Activated T-helper 1 cell treated with Interleukin-2 at 50 U/mL for 16 hours (primary cell): ENCODE measurements at places on chromosomes 6 and 20.

- DNase-seq: no peak
Observed at GRCh38 chr6:157126183-157127098, 196.9 kb downstream of the TMEM242 start.

- no peak for DNase-seq
Observed at GRCh38 chr6:144888621-144889020, 603.5 kb downstream of the UTRN start.

GRCh38 chr20:3282271-3283221 lies 43.6 kb upstream of the SLC4A11 start:
- DNase-seq: no peak

- DNase-seq: no peak
Observed at GRCh38 chr20:8601542-8601912, 467.4 kb upstream of the PLCB4 start.

GRCh38 chr6:32610682-32611296 lies 21.1 kb upstream of the HLA-DRB1 start:
- DNase-seq: no peak

GRCh38 chr20:58233393-58233792 lies 4.9 kb upstream of the ANKRD60 start:
- DNase-seq: no peak

DNA sequence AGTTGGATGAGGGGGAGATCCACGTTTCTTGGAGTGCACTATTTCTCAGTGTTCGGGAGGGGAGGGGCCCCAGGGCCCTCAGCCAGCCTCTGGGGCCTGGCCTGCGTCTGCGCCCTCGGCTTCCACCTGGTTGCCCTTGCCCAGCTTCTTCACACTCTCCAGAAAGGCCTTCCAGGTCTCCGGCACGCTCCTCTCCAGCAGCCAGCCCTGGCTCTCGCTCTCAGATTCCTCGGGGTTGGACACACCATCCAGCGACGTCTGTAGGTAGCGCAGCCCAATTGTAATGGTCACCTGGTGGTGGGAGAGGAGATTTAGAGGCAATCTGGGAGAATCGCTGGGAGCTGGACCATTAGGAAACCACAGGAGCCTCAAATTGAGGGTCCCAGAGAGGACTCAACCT lies 24.2 kb downstream of the PRPH2 start:
- DNase-seq: no peak

GRCh38 chr6:25866011-25866410 lies 8.0 kb downstream of the SLC17A3 start:
- no peak for DNase-seq

- no peak for DNase-seq
Observed at GRCh38 chr6:170575250-170575649, 9.2 kb downstream of the PDCD2 start.

DNA sequence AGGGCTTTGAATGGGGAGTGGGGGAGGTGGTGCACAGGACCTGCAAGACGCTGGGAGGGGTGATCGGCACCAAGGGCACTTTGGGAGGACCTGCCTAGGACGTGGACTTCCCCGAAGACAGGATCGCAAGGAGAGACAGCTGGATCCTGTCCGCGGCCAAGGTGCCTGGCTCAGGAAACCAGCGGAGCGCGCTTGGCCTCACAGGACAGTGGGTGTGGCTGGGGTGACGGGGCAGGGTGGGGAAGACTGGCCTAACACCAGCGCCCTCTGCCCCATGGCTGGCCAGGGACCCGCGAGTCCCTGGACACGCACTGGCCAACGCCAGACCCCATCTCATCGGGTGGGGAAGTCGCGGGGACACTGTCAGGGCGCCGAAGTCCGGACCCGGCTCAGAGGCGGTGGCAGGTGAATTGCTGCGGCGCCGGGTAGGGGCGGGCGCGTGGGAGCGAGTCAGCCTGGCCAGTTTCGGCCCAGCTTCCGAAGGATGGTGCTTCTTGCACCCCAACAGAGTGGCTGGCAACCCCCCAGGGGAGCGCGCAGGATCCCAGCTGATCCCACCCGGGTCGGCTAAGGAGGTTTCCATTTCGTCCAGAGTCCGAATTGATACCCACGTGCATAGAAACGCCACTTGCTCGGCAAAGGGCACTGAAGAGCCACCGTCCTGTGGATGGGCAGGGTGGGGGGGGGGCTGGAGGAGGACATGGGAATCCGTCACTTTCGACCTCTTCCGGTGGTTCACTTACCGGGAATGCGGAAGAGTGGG lies 785 bp upstream of the THBD start:
- no peak for DNase-seq

DNA sequence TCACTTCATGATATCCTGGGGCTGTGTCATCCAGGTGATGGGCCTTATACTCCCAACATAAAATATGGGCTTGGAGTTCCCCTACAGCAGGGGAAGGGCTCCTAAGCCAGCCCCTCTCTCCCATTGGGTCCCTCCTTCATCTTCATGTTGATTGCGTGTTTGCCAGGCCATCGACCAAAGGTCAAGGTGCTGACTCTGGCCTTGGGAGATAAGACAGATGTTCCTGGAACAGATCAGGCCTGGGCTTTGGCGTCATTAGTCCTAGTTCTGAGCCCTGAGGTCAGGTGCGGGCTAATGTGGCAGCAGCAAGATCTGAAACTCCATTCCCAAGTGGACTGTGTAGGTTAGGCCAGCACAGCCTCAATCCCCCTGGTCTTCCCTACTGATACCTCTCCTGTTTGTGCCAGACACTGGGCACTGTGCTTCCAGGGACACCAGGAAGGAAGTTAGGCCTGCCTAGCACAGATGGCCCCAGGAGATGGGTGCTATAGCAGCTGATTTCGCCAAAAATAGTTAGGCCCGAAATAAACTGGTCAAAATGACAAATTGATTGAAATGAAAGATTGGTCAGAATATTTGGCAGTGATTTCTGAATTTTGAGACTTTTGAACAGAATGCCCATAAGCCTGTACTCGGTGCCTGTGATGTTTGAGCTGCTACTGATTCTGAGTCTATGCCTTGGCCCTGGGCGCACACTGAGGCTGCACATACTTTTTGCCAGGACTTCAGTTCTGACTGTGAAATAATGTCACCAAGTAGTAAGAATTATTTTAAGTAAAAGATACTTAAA lies 28.8 kb downstream of the EPB41L1 start:
- no peak for DNase-seq

DNA sequence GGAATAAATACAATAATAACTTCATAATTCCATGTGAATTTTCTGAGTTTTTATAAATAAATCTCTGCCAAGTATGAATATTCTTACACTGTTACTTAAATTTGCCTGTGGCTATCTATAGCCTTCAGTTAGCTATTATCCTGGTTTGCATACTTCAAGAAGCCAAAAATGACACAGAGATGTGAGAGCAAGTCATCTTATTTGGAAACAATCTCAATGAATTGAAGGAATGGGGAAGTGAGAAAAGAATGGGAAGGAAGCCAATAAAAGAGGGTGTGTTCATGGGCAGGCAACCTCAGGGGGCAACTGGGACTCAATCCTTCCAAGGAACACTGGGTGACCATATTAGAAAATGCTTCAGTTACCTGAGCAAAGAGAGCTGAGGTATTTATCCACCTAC lies 9.9 kb downstream of the HAO1 start:
- no peak for DNase-seq

DNA sequence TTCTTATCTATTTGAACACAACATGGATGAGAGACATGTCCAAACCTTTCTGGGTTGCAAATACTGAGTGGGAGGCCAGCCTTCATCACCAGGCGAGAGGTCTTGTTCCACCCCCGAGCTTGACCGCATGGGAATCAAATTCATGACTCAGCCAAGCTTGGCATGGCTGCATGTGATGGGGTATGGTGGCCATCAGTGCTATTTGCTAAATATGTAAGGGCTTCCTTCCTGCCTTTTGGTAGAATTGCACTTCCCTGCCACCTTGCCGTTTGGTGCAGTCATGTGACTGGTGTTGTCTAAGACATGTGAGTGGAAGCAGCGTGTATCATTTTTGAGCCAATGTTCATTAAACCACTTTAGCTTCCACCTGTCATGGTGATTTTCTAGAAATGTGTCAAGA lies 508.9 kb upstream of the SULF2 start:
- no peak for DNase-seq

DNA sequence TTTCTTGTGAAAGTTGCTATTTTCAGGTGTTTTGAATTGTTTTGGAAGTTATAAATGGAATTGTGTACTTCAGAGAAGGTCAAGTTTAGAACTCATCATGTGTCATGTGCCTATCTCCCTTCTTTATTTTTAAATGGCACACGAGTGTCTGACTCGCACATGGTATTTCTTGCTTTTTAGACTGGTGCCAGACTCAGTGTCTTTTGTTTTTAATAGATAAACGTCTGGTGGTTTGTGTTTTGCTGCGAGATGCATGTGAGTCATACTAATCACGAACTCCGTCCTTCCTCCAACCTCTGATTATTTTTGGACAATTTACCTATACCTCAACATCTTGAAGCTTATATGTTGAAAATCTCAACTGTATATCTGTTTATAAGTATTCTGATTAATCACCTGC lies 292.1 kb downstream of the CDKAL1 start:
- no peak for DNase-seq

- no peak for DNase-seq
Observed at GRCh38 chr6:137830511-137830911, 36.5 kb upstream of the TNFAIP3 start.

- no peak for DNase-seq
Observed at GRCh38 chr6:134954272-134955000, 4.5 kb upstream of the ALDH8A1 start.

- DNase-seq: no peak
Observed at GRCh38 chr6:2157441-2158127, 87.8 kb downstream of the GMDS start.

DNA sequence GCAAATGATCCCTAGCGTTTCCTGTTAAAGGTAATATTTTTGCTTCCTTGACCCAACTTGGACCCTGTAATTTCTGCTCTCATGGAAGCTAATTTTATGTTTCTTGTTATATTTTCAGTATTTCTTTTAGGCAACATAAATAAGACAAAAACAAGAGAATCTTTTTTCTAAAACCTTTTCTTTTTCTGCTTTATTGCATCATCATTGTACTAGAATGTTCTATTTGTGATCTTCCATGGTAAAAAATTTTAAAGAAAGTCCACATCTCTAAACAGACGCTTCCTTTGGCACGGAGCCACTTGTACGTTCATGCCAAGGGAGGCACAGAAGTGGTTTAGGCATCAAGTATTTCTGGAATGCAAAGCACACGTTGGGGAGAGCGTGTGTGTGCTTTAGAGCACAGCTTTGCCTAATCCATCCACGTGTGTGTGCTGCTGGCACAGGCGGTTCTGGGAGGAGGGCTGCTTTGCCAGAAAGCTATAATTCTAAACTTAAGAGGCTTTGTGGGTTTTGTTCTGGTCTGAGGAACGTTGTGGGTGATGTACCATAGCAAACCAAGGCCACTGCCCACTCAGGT lies 98.3 kb downstream of the SASH1 start:
- DNase-seq: no peak

GRCh38 chr20:58175836-58176235 lies 52.6 kb downstream of the ANKRD60 start:
- no peak for DNase-seq
